T-helper 17 cell (primary cell): ENCODE measurements at places on chromosomes 5 and 9. TPM values are rescaled to one million over a fixed set of nuclear protein-coding genes. Genes with fewer than 3 reads are reported as not detected.

The MARCOL gene
- total RNA-seq = not detected

The PCDHB6 gene
- total RNA-seq = not detected

The SEMA5A gene
- total RNA-seq = 0.75 TPM

DNA sequence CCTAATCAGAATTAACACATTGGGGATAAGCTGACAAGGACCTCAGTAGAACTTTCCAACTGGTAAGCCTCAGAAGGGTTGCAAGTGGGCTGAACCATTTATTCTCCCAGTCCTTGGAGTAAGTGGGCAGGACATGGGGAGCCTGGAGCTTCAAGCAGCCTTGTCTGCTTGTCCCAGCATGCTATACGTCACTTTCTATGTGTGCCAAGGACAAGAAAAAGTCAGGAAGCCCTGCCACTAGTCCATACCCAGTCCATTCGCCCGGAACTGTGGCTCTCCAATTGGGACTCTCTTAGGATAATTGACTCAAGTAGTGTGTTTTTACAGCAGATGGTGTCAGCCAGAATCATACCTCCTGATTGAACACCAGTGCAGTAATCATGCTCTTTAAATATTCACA is 62.6 kb upstream of the FRRS1L start:
- H3K27me3 ChIP-seq = peaks cover 42% of the 10 kb centered on the region
- H3K4me3 ChIP-seq = no peak overlapping the region
- no peak for DNase-seq
- no peak overlapping the region for H3K27ac ChIP-seq
- H3K4me1 ChIP-seq = no peaks in the 10 kb centered on the region

- peak overlapping the region; percentile 78 for H3K27ac ChIP-seq
- no peak overlapping the region for H3K4me3 ChIP-seq
- no peaks in the 10 kb centered on the region for H3K4me1 ChIP-seq
- no peaks in the 10 kb centered on the region for H3K27me3 ChIP-seq
Observed at GRCh38 chr9:128621730-128622455, 34.8 kb downstream of the DYNC2I2 start.

- no peak overlapping the region for H3K4me3 ChIP-seq
- H3K27me3 ChIP-seq = peaks cover 28% of the 10 kb centered on the region
- no peak overlapping the region for H3K27ac ChIP-seq
- peaks cover 6% of the 10 kb centered on the region for H3K36me3 ChIP-seq
- H3K4me1 ChIP-seq = no peaks in the 10 kb centered on the region
Observed at GRCh38 chr5:150999704-151000442, 20.5 kb upstream of the GPX3 start.

- H3K36me3 ChIP-seq = no peaks in the 10 kb centered on the region
- no peaks in the 10 kb centered on the region for H3K27me3 ChIP-seq
- H3K4me3 ChIP-seq = no peak overlapping the region
- no peaks in the 10 kb centered on the region for H3K4me1 ChIP-seq
- no peak for DNase-seq
- no peak overlapping the region for H3K27ac ChIP-seq
Observed at GRCh38 chr9:117375956-117376355, 38.9 kb downstream of the ASTN2 start.

DNA sequence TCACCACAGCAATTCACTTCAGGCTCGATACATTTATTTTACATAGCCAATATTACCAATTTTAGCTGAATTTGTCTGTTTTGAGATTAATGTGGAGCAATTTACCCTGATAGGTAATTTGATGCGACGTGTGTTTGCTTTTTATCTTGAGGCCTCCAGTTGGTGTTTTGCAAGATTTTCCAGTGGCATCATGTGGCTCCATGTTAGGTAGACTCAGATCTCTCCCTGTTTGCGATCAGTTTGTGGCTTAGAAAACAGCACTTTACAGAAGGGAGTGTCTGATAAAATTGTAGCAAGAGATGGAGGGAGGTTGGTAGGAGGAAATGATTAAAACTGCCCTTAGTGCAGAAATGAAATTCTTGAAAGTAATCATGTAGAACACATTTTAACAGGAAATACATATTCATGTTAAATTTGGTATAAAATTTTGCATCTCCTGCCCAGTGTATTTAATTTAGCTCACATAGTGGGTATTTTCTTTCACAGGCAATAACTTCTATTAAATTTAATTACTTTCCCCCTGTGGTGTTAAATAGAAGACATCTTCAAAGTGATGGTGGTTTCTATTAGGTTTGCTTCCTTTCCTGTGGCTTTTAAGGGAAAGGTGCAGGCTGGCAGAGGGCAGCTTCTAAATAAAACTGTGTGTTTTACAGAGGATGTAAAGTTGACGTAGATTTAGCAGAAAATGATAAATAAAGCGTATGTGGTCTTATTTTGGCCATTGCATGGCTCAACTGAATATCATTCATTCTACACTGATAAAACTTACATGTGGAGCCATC is 135.8 kb downstream of the KDM4C start:
- DNase-seq = no peak
- H3K27me3 ChIP-seq = no peaks in the 10 kb centered on the region
- peaks cover 14% of the 10 kb centered on the region for H3K36me3 ChIP-seq
- H3K27ac ChIP-seq = peak overlapping the region; percentile 34
- no peak overlapping the region for H3K4me3 ChIP-seq

GRCh38 chr9:108813951-108814601 is 41.7 kb downstream of the ACTL7B start:
- H3K4me1 ChIP-seq = peaks cover 2% of the 10 kb centered on the region
- no peak overlapping the region for H3K4me3 ChIP-seq
- H3K27me3 ChIP-seq = peaks cover 45% of the 10 kb centered on the region
- H3K27ac ChIP-seq = no peak overlapping the region
